ENCODE measurements at places on chromosomes 1 and 21.

DNA sequence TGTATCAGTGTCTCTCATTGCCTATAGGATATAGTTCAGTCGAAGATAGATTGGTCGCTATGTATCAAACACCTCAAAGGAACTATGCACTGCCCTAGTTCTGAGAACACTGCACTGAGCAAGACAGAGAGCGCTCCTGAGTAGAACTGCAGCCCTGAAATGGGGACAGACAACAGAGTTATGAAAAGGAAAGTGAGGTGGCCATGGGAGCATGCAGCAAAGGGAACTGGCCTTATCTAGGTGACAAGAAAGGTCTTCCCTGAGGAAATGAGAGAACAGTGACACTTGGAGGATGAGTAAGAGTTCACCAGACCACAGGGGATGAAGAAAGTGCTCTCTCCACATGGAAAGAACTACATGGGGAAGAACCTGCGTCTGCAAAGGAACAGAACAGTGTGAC, 7.5 kb upstream of the G0S2 start:
- DNase-seq = no peak

DNA sequence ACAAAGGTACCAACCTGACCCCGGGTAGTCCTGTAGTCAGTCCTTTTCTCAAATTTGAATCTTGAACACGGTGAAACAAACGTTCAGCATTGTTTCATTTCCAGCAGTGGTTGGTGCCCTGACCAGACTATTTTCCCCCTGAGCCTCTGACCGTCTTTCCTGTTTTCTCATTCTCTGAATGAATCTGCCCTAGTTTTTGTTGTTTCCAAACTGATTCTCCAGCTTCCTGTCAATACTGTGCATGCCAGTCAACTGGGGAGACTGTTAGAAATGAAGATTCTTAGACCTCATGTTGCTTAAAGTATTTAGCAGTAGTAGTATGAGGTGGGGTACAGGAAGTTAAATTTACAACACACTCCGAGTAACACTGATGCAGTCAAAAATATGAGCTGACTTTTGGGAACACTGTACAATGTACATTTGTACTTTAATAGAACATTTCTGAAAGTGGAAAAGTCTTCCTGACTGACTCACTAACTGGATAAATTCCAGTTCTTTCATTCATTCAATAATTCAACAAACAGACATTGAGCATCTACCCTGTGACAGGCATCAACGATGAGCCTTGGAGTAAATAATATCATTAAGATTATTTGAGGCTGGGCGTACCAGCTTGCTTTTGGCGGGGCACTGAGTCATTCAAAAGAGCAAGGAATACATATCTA, 26.0 kb upstream of the ZRANB2 start:
- DNase-seq = no peak

DNA sequence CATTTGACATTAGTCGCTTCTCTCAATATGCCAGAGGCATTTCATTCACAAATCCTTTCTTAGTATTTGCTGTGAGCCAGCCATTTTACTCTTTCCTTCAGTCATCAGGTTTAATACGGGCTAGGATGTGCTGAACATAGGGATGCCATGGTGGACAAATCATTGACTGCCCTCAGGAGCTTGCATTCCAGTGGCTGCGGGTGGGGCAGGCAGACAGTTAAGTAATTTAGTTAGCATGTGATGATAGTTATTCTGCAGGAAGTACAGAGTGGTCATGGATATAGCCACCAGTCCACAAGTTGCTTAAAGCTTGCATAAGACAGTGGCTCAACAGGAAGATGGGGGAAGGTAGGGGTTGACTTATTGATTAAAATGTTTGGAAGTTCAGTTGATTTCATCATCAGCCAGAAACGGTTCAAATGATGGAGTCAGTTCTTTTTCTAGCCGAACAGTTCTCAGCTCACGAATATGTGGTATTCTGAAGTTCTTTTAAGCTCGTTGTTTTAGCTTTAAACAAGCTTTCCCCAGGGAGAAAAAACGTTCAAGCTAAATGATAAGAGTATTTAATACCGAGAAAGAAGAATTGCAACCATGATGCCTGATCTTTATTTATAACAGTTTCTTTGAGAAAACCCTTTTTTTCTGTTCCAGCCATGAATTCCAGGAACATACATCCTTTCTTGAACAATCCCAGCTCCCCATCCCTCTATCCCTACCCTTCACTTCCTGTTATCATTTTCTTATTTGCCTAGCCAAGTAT, 1.4 kb downstream of the SLC22A15 start:
- no peak for DNase-seq

DNA sequence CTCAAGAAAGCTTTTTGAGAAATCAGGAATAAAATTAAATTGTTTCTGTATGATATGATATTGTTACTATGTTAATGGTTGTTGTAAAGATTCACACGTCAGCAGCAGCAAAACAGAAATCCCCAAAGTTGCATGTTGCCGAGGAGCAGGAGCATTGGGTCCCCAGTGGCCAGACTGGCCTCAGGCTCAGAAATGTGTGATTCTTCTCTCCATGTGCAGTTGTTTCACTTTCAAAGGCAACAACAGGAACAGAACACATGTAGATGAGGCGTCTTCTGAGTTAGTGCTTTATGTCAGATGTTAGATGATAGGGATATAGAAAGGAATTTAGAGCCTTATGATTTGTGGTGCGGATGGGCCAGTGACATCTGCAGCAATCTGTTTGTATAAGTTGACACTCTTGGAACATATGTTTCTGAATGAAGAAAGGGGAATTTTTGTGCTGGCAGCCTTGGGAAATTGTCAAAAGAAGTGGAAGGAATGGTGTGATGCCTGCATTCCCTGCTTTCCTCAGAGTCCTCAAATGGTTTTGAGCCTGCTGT, 2.1 kb upstream of the TTLL7 start:
- DNase-seq = no peak

DNA sequence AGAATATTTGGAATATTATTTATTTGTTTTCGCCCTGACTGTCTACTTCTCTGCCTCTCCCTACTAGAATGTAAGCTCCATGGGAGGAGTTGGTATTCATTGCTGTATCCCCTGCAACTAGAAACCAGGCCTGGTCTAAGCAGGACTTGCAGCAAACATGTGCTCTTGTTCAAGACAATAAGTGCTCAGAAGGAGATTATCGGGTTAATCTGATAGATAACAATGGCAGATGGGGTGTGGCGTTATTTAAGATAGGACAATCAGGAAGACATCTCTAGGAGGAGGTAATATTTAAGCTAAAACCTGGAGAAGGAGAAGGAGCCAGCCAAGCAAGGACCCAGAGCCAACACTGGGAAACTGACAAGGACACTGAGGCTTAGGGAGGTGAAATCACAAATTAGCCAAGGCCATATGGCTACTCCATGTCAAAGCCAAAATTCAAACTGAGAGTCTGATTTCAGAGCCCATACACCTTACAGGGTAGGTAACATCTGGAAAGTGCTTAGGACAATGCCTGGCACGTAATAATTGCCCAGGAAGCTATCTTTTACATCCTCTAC, 41.5 kb downstream of the STYXL2 start:
- no peak for DNase-seq

DNA sequence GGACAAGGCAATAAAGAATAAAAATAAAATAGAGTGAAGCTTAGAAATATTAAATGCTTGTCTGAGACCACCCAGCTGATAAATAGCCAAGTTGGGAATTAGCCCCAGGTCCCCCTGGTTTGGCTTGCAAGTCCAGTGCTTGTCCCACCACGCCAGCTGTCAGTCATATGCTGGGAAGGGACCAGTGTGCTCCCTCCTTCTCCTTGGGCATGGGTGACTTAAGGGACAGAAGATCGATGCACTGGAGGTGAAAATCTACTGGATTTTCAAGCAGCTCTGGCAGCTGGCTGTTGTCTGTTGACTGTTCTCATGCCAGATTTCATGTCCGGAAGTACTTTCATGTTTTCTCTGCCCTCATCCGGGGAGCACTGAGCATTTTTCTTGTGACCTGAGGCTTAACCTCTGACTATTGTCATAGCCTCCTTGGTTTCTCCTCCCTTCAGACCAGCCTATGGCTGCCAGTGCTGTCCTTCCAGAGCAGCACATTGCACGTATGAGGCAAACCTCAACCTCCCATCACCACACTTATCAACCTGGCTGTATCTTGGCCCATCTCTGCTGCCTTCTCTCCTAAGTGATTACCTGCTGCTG, 12.4 kb downstream of the LMOD1 start:
- DNase-seq = no peak

- DNase-seq = no peak
Measured at GRCh38 chr1:162357681-162358266, 18.9 kb downstream of the SPATA46 start.

GRCh38 chr1:231612393-231613089, 14.0 kb upstream of the DISC1 start:
- DNase-seq = no peak

GRCh38 chr1:45007311-45007710, 3.8 kb downstream of the HECTD3 start:
- DNase-seq = no peak

DNA sequence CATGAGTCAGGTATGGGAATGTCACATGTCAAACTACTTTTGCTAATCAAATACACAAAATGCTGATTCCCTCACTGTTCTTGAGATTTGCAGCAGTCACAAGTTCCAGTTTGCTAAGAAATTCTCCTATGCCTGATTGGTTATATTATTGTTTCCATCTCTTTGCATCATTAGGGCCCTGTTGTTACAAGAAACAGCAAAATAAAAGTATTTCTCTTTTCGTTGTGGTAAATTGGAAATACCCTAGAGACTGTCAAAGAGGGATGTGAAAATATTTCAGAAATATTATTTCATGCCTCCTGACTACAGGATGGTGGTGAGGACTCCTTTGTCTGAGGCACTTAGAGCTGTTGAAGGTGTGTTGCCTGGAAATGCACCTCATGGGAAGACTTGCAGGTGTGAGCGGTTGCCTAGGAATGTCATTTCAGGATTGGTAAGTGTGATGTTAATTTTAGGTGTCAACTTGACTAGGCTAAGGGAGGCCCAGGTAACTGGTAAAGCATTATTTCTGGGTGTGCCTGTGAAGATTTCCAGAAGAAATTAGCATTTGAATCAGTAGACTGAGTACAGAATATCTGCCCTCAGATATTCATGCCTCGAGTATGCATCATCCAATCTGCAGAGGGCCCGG, 117.4 kb downstream of the ROR1 start:
- no peak for DNase-seq

DNA sequence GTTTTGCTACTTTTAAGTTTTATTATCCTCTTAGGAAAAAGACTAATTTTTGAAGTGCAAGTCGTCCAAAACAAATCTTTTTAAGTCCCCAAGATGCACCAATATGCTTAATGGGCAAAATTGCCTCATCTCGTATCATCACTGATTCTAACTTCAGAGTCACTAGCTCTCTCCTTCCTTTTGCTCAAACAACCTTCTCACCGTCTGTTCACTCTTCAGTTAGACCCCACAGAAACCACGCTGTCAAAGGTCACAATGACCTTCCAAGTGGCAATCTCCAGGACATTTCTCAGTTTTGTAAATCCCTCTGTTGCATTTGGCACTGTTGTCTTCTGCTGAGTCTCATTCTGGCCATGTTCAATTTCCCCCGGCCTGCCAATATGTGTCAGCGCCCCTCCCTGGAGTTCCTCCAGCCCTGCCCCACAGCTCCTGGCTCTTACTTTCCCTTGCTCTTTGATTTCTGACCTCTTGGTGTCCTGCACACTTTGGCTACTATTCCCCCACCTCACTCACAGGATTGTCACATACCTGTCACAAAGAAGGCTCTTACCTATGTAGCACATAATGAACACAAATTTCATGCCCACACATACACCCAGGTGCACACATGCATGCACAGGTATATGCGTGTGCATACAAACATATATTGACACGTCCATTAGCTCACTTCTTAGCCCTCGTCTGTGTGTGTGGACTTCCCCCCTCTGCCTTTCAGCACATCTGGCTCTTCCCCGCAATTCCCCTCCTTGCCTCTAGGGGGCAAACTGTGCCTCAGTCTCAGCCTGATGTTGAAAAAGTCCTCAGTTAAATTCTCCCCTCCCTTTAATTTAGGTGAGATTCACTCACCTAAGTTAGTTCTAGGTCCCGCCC, 354.0 kb upstream of the DUSP10 start:
- DNase-seq = no peak

DNA sequence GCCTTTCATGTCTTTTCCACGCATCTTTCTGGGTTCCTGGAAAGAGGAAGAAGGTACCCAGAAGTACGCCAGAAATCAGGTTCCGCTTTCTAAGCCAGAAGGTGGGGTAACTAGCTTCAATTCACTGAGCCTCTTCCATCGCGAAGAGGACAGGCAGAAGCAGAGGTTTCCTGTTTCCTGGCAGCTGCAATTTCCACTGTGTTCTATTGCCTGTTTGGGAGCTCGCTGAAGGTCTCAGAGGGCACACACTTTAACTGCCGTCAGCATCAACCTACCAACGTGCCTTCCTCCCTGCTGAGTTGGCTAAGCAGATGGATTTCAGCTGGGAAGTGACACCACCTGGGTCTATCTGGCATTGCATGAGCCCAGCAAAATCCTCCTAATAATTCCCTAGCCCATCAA, 10.0 kb downstream of the NCF2 start:
- DNase-seq = no peak

Measured in GOT3 (cell line).